T-cell (primary cell): ENCODE measurements at places on chromosomes 4 and X.

DNA sequence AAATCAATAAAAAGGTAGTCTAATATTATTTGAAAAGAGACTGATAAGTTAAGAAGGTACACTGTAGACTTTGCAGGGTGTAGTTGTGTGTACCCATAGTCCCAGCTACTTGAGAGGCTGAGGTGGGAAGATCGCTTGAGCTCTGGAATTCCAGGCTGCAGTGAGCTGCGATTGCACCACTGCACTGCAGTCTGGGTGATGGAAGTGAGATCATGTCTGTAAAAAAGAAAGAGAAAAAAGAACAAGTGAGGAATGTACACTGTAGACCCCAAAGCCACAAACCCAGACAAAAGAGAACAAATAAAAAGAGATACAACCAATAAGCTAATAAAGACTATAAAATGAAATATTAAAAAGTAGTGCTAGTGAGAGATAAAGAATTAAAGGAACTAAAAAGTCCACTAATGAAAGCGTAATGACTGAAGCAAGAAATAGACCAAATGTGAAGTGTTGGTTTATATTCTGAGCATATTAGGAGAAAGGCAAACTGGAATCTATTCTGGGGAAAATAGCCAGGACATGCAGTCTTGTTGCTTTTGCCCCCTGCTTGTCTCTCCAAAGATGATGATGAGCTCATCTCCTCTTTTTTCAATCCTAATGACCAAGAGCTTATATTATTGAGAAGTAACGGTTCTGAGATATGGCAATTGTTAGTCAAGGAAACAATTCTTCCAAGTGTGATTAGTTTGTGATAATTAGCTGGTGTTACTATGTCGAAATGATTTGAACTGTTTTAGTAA is 19.1 kb downstream of the GSX2 start:
- DNase-seq = no peak

DNA sequence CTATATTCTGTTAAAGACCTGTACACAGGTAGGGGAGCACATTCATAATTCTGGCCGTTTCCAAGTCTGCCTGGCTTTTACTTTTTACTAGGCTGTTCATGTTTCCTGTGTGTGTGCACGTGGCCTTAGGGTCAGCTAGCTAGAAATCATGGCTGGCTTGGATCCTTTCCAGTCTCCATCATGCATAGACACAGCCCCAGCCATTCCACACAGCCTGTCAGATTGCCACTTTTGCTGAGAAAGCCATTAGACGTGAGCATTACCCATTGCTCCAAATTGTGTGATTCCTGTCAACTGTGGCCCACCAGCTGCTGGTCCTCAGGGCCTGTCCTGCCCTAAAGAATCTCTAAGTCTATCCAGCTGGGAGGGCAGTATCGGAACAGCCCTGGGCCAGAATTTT is 11.4 kb upstream of the SORCS2 start:
- no peak for DNase-seq

DNA sequence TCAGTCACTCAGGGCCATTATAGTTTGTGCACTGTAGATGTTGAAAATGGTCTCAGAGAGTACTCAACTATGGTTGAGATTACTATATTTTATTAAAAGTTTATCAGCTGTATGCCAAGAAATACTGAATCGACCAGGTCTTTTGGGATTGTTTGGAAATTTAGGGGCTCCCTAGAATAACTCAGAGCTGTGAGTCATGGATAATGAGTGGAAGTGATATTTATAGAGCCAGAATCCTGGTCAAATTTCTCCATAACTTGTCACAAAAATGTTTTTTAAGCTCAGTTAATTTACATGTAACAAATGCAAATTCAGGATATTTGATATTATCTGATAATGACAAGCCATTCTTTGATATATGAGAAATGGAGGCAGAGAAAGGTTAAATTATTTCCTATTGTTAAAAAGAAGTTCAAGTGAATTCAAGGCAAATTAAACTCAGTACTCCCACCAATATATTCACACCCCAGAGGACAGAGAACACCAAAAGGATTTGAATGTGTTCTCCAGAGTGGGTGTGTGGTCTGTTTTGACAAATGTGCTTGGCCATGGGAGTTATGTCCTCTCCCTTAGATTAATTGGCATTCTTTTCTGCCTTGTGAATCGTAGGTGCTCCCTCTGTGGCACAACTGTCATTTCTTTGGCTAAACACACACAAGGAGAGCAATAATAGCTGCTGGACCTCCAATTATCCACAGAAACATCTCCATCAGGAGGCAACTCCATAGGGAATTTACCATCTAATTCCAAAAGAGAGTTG is 37.7 kb downstream of the ARHGAP24 start:
- DNase-seq = no peak

DNA sequence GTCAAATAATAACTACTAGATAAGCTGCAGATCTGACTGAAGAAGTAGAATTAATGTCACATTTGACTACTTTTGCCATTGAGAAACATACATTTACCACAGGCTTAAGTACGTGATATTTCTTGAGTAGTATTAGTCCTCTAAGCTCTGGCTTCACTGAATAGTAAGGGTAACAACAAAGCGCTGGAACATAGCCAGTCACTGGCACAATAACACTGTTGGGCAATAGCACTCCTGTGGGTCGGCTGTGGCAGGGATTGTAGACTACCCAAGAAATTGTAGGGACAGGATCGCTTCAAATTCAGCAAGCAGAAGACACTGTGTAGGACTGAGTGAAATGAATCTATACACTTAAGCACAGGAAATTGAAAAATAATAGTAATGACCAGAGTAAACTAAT is 27.1 kb upstream of the IL15 start:
- no peak for DNase-seq

GRCh38 chr4:144646523-144647094 is 653 bp downstream of the HHIP start:
- DNase-seq = no peak

- DNase-seq = no peak
These were observed 4.0 kb upstream of the PI4K2B start for GRCh38 chr4:25229804-25230203.
